Stimulated activated CD8-positive, alpha-beta memory T cell treated with anti-CD3 and anti-CD28 coated beads, Interleukin-4, amount 100 ng/mL, for 1 hour (primary cell): ENCODE measurements at places on chromosomes 2 and 18.

GRCh38 chr2:205808486-205809121 is 126.3 kb downstream of the NRP2 start:
- DNase-seq = no peak

GRCh38 chr18:28152754-28153153 is 24.2 kb downstream of the CDH2 start:
- DNase-seq = no peak

- no peak for DNase-seq
These were observed 531.7 kb downstream of the DSC3 start for GRCh38 chr18:30510882-30511281.

GRCh38 chr2:37871456-37872191 is 53.5 kb upstream of the RMDN2 start:
- no peak for DNase-seq

DNA sequence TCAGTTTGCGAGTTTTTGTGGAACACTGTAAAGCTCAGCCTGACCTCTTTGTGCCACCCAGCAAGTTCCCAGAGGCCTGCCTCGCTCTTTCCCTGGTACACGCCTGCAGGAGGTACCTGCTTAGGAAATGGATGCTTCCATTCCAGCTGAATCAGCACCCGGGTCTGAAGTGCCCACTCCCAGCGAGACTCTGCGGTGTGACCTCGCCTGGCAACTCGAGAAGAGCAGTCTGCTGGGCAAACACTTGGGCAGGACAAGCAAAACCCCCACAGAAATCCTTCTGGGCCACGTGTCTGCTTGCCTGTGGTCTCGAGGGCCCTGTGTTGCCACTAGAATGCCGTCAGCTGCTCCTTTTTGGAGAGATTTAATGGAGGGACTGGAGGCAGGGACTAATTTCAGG is 127.6 kb downstream of the MAPK4 start:
- DNase-seq = no peak

GRCh38 chr2:37558623-37559022 is 112.8 kb downstream of the CDC42EP3 start:
- no peak for DNase-seq

DNA sequence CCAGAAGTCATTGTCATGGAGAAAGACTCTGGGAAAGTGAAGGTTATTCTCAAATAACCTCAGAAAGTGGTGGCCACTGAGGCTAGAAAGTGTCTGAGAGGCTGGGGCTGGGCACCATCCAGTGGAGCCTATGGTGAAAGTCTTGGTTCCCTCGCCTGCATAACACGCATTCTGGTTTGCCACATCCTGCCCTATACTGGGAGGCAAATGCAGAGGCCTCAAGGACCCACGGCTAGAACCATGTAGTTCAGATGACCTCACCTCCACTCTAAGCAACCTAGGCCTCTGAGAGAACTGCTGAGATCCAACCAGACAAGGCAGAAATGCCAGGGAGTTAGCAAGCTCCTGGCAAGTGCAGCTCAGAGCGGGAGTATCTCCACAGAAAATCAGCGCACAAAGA is 5.1 kb downstream of the ITGB6 start:
- no peak for DNase-seq

GRCh38 chr2:109726379-109727270 is 67.5 kb upstream of the RGPD5 start:
- no peak for DNase-seq

DNA sequence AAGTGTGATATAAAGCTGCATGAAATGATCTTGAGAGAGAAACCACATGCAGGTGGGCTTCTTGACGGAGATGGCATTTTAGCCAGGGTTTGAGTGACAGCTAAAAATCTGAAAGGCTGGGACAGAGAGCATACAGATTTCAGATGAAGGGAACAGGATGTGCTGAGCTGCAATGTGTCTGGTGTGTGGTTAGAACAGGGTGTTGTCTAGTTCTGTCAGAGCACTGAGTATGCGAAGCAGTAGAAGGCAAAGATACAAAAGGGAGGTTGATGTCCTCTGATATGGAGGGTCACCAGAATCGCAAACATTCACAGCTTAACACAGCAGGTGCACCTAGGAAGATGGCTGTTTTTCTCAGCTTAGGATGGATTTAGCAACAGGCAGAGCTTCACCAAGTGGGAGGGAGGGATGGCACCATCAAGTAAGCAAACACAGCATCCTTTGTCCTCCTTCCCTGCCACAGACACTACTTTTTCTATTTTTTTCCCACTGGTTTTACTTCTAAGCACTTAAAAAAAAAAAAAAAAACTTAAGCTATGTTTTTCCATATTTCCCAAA is 182.5 kb downstream of the TMX3 start:
- DNase-seq = no peak

- no peak for DNase-seq
These were observed 127.6 kb downstream of the QPCT start for GRCh38 chr2:37471994-37472393.

DNA sequence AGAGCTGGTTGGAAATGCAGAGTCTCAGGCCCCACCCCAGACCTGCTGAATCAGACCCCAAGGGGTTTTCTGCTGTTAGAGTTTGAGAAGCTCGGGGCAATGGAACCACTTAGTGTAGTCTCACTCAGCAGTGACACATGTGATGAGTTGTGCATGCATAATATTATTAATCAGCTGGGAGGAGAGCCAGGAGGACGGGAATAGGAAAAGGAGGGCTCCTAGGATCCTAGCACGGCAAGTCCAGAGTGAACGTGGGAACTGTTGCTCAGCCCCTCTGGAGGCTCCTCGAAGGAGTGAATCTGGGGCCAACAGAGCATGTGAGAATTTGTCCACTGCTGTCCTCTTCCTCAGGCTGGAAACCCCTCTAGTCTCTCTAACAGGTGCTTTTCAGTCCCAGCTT is 87.1 kb downstream of the HS1BP3 start:
- no peak for DNase-seq
